ENCODE measurements at places on chromosomes 1 and 21.

DNA sequence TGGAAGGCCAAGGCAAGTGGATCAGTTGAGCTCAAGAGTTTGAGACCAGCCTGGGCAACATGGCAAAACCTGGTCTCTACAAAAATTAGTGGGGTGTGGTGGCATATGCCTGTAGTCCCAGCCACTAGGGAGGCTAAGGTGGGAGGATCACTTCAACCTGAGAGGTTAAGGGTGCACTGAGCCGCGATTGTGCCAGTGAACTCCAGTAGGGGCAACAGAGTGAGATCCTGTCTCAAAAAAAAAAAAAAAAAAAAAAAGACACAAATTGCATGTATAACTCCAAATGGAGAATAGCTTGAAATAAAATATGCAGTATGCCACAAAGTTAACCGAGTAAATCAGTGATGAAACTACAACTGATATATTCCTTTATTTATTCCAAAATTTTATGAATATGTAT, 51.6 kb downstream of the LRRC40 start:
- DNase-seq, result no peak

DNA sequence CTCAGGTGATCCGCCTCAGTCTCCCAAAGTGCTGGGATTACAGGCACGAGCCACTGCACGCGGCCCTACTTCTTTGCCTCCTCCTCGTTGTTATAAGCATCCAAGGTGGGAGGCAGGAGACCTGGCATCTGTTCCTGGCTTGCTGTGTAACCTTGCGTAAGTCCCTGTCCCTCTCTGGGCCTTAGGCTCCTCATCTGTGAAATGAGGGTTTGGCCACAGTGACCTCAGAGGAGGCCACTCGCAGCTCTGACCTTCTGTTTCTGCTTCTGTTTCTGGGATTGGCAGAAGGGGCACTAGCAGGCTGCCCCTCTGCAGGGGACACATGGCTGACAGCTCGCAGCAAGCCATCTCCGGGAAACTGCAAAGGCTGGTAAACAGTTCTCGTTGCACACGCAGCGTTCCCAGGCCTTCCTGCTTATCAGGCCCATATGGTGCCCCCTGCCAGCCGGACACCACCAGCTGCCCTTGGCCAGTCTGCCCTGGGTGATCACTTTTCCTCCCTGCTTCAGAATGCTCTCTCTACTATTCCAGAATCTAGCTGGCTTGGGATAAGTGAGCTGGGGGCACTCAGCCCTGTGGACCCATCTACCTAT, 2.6 kb upstream of the LDLRAP1 start:
- DNase-seq, result no peak

- peak; percentile 25 for DNase-seq
Measured at GRCh38 chr1:46549697-46550681, 1.5 kb downstream of the KNCN start.

- no peak for DNase-seq
Measured at GRCh38 chr1:219539645-219540254, 73.2 kb downstream of the ZC3H11B start.

DNA sequence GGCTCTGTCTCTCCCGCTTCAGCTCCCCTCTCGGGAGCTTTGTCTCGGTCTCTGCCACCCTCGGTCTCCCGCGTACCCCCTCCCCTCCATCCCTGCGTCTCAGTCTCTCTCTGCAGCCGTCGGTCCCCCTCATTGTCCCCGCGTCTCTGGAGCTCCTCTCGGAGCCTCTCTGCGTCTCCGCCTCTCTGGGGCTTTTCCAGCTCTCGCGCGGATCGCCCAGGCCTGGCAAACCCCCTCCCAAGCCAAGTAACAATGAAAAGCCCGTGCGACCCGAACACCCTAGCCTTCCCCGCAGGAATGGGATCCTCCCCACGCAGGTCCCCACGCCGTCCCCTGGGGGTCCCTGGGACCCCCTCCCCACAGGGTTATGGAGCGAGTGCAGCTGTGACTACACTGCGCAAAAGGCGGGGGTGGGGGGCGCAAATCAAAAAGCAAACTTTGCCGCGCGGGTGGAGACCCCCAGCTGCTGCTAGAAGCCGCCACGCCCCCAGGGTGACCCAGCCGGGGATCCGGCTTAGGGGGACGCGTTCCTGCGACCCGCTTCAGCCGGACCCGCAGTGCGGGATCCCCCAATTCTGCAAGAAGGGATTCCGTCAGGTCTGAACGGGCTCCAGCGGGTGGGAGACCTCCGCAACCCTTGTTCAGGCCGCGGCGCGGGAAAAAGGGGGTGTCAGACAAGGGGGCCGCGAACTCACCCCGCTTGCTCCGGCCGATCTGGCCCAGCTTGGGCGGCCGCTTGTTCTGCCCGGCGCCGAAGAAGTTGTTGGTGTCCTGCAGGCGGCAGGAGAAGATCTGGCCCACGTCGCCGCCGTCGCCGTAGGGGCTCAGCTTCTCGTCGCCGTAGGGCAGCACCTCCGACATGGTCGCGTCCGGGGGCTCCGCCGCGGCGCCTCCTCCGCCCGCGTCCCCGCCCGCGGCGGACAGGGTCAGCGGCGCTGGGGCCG, 1.2 kb downstream of the CAMK2N1 start:
- no peak for DNase-seq

- no peak for DNase-seq
Measured at GRCh38 chr1:97192872-97193572, 471.4 kb downstream of the PTBP2 start.

DNA sequence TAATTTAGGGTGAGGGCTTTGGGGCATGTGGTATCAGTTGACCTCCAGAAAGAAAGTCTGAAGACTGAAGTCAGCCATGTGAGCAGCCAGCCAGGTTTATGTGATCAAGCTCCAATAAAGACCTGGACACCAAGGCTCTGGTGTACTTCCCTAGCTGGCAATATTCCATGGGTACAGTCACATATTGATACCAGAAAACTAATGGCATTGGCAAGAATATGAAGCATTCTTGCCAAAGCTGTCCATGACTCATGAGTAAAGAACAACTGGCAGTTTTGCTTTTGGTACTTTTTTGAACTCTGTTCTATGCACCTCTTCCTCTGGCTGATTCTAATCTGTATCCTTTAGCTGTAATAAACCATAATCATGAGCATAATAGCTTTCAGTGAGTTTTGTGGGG, 415.3 kb upstream of the CAMK1G start:
- DNase-seq, result no peak

GRCh38 chr1:151773702-151774101, 10.4 kb upstream of the MRPL9 start:
- no peak for DNase-seq

GRCh38 chr1:117696561-117696960, 90.7 kb downstream of the TENT5C start:
- DNase-seq, result no peak

- DNase-seq, result no peak
Measured at GRCh38 chr1:158328426-158328825, 2.9 kb downstream of the CD1B start.

DNA sequence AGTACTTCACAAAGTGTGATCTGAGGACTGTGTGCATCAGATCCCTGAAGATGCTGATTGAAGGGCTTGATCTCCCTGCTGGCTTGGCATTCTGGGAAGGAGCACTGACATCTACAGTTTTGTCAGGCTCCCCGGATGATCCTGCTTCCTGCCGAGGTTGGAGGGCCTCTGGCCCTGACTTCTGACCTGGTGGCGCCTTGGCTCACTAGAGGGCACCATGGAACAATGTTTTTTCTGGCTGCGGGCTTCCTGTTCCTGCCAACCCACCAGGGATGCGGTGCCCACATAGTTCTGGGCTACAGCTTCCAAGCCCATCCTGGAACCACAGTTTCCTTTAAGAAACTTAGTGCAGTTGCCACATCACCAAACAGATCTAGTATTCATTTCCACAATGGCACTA, 38.8 kb upstream of the RASAL2 start:
- no peak for DNase-seq

- DNase-seq, result no peak
Measured at GRCh38 chr1:9416918-9417500, 122.3 kb upstream of the SLC25A33 start.

DNA sequence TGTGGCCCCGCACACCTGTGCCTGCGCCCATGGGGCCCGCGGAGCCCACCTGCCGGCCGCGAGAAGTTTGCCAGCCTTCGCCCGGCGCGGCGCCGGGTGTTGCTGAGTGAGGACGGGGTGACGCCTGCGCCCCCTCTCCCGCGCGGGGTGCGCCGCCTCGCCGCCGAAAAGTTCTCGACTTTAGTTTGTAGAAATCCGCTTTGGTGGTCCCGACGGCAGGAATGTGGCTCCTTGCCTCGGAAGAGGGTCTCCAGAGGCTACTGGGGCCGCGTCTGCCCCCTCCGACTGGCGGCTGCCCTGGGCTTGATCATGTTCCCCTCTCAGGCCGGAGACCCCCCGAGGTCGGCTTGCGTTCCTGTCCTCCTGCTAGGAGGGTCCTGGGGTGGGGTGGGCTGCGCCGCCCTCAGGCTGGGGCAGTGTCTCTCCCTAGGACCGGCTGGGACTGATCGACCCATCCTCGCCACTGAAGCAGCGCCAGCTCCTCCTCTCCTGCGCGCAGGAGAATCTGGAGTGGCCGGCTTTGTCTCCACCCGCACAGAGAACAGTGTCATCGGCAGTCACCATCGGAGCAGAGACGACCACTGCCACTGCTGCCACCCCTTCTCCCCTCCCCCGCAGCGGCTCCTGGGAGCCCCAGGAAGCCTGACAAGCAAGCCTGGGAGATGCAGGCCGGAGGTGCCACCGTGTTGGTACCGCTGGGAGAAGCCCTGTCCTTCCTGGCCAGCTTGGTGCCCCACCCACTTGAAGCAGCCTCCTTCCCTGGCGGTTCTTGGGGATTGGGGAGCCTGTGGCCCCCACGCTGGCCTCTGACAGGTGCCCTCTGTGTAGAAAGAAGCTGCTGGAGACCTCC, 553 bp upstream of the SLC30A2 start:
- no peak for DNase-seq

- DNase-seq, result no peak
Measured at GRCh38 chr1:163399976-163400601, 78.3 kb downstream of the NUF2 start.

- no peak for DNase-seq
Measured at GRCh38 chr1:57362480-57362879, 61.4 kb downstream of the DAB1 start.

- no peak for DNase-seq
Measured at GRCh38 chr1:223270155-223270554, 93.8 kb downstream of the SUSD4 start.

GRCh38 chr1:19123837-19124236, 86.2 kb downstream of the UBR4 start:
- DNase-seq, result peak; percentile 17

DNA sequence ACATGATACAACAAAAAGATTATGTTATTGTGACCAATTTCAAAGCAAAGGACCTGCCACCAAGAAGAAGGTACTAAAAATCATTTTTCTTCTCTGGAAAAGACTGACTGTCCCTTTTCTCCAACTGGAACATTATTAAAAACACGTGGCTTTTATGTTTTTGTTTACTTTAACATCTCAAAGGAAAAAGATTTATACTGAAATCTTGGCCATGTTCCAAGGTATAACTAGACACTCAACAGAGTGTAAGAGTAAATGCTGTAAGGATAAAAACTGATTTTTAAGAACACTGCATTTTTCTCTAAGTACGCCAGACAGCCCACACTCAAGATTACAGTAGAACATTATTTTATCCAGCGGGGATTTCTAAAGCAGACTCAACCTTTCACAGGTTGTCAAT, 62.1 kb downstream of the BRWD1 start:
- no peak for DNase-seq

GRCh38 chr1:153057375-153057774, at the start of gene SPRR2A:
SPRR2A (minus strand) TSS chr1:153057512; CDS start chr1:153056735, 777 bp downstream.
- no peak for DNase-seq

GRCh38 chr1:184945029-184945428, 29.3 kb downstream of the NIBAN1 start:
- DNase-seq, result no peak

DNA sequence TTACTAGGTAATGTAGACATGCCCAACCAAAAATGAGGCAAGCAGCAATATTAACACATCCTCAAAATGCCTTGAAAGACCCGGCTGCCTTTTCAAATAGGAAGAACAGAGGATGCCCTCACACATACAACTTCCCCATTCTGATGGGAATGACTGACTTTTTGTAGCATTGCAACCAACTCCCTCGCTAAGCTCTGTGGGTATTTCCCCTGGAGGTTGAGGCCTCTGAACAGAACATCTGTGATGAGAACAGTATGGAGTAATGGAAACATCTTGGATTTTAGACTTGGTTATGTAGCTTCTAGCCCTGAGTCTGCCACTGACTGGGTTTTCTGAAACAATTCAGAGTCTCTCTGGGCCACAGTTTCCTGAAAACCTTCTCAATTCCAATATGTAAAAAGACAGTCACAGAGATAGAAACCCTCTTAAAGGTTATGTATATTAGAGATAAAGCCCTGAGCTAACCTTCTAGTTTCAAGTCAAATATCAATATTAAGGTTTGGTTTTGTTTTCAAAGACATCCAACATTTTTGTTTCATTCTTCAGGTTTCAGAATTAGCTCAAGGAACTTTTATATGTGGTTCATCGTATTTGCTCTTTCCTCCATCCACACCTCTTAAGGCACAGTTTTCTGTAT, 311.5 kb downstream of the SETD4 start:
- no peak for DNase-seq

- DNase-seq, result peak; percentile 20
Measured at GRCh38 chr1:6260961-6261614, at the start of gene GPR153. GPR153 (minus strand) TSS chr1:6261098; CDS start chr1:6254905, 6,193 bp downstream.

GRCh38 chr1:209768354-209768774, 12.5 kb downstream of the TRAF3IP3 start:
- DNase-seq, result peak; percentile 97

DNA sequence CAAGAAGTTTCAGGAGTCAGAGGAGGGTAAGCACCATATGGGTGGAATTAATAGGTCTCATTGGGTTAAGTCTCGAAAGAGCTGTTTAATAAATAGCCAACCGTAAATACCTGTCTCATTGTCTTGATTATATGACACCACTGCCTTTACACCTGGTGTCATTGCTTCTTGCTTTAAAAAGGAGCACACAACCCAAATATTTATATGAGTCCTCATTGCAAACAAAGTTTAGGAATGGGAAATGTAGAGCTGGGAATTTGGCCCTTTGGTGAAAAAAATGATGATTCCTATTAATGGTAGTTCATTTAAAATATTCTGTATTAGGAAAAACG, 2.1 kb downstream of the BACH1 start:
- DNase-seq, result no peak

DNA sequence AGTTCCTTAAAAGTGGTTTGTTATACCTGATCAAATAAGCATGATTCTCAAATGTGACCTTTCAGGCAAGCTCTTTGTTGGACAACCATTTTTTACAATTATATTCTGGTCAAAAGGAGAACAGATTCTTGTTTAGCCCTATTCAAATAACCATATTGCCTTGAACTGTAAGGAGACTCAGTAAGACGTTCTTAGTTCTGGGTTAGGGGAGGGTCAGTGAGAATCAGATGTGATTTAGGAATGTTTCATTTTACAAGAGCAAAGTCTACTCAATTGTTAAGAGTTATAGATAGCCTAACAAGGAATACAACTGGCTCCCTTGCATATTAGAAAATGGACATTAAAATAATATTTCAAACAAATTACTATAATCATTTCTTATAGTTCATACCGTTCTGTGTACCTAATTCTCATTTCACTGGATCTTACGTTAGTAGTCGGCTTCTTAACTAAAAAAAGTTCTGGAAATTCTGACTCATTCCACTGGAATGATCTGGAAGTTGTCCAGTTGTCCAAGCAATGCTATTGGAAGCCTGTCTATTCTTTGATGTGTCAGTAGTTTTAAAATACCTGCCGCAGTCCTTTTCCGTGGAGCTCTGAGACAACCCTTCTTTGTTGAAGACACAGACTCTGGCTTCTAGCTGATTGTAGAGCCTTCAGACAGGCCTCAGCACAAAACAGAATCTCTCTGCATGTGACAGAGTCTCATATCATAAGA, 88.8 kb downstream of the MAST2 start:
- DNase-seq, result no peak

All from activated CD4-positive, alpha-beta T cell treated with anti-CD3 and anti-CD28 coated beads, Interleukin-2, Interleukin-4, amounts not matched to agents 100 ng/mL and 50 ng/mL, durations not matched to agents 16 hours and 8 hours (primary cell).